ENCODE measurements at places on chromosomes 4 and X. TPM values are rescaled to one million over a fixed set of nuclear protein-coding genes. Genes with fewer than 3 reads are reported as not detected.

DNA sequence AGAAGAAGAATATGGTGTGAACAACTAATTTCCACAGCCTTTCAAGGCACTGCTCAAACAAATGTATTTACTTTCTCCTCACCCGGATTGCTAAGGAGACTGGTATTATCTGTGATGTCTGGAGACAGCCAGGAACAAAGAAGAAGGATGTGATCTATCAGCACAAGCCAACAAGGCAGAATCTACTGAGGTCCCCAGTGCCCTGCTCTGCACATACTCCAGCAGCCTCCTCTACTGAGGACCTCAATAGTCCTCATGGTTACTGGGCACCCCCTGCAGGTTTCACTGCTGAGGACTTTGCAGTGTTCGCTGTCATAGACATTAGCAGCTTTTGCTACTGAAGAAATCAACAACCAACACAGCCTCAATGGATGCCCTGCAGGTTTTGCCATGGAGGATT, 930.1 kb downstream of the ADGRL3 start:
- H3K4me1 ChIP-seq, result no peaks in the 10 kb centered on the region
- no peak for DNase-seq
- no peak overlapping the region for H3K27ac ChIP-seq
- H3K4me3 ChIP-seq, result no peak overlapping the region
- H3K27me3 ChIP-seq, result no peaks in the 10 kb centered on the region
- H3K36me3 ChIP-seq, result no peaks in the 10 kb centered on the region

- H3K36me3 ChIP-seq, result no peaks in the 10 kb centered on the region
- no peak overlapping the region for H3K4me3 ChIP-seq
- H3K27me3 ChIP-seq, result no peaks in the 10 kb centered on the region
- DNase-seq, result no peak
- H3K27ac ChIP-seq, result no peak overlapping the region
- H3K4me1 ChIP-seq, result no peaks in the 10 kb centered on the region
Measured at GRCh38 chr4:7461230-7461629, 26.5 kb upstream of the PSAPL1 start.

GRCh38 chr4:185730387-185730786, 81.6 kb downstream of the SORBS2 start:
- peaks cover 5% of the 10 kb centered on the region for H3K4me1 ChIP-seq
- no peaks in the 10 kb centered on the region for H3K36me3 ChIP-seq
- H3K27me3 ChIP-seq, result peaks cover 7% of the 10 kb centered on the region
- no peak for DNase-seq

DNA sequence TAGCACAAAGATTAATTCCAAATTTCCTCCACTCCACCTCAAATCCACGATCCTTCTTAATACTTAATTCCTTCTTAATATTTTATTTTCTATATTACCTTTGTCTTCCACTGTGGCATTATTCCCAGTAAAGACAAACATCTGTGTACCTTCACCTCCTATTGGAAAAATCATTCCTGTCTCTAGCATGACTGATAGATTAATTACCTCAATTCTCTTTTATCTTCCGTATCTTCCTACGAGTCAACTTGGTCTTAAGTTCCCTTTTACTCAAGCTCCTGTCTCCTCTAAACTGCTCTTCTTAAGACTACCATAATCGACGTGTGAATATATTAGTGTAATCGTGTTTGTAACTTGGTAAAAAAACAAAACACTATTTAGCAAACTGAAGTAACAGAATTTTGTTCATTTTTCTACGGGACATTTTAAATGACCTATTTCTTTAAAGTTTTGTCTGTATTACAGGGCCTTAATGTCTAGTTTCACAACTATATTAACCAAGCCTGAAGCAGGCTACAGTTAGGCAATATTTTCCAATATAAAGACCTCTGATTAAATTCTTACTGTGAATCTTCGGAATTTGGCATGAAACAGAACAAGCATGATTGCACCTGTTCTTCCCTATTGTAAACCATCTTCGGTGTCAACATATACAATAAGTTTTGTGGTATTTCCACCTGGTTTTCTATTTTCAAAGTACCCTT, 1.1 kb upstream of the USP38 start:
- H3K4me1 ChIP-seq, result peaks cover 18% of the 10 kb centered on the region
- peak overlapping the region; percentile 85 for H3K4me3 ChIP-seq
- DNase-seq, result no peak
- peak overlapping the region; percentile 84 for H3K27ac ChIP-seq

DNA sequence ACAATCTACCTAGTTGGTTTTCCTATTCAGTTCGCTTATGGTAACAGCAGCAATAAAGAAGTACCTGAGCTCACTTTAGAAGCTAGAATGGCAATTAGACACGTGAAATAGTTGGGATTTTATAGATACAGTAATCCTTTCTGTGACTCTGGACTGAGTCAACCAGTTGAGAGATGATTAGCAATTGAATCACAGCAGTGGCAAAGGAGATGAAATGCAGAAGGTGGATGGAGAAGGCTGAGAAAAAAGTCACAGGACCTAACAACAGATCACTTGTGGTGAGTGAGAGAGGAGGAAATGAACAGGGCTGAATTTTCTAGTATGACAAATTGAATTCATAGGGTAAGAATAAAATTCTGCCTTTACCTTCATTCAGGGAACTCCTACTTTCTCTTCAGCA, 197.1 kb upstream of the MAGEB18 start:
- H3K27ac ChIP-seq, result no peak overlapping the region
- H3K4me3 ChIP-seq, result no peak overlapping the region
- H3K4me1 ChIP-seq, result no peaks in the 10 kb centered on the region
- no peak for DNase-seq

GRCh38 chr4:139329665-139330200, 27.5 kb upstream of the NDUFC1 start:
- H3K4me1 ChIP-seq, result peaks cover 9% of the 10 kb centered on the region
- H3K27me3 ChIP-seq, result no peaks in the 10 kb centered on the region
- peaks cover 26% of the 10 kb centered on the region for H3K36me3 ChIP-seq

MAP3K15 gene
- total RNA-seq, result not detected

DNA sequence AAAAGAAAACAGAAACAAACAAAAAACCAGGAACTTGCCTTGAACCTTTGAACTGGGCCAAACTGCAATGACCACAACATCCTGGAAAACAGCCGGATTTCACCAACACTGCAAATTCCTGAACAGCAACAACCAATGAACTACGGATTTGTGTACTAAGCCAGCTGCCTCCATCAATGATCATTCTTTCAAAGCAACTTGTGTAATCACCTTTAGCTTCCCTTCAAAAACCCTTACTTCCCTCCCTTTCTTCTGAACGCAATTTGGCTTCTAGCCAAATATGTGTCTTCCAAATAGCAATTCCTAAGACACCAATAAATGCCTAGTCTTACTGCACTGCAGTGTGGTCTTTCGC, 98.5 kb upstream of the FAM47C start:
- no peak overlapping the region for H3K27ac ChIP-seq
- H3K36me3 ChIP-seq, result no peaks in the 10 kb centered on the region
- H3K27me3 ChIP-seq, result no peaks in the 10 kb centered on the region

- no peak overlapping the region for H3K27ac ChIP-seq
- no peaks in the 10 kb centered on the region for H3K4me1 ChIP-seq
- DNase-seq, result no peak
- H3K27me3 ChIP-seq, result no peaks in the 10 kb centered on the region
- H3K4me3 ChIP-seq, result no peak overlapping the region
- H3K36me3 ChIP-seq, result no peaks in the 10 kb centered on the region
Measured at GRCh38 chr4:87275311-87275710, 47.4 kb downstream of the HSD17B13 start.

PFKFB1 gene
- total RNA-seq, result 0.47 TPM

GRCh38 chr4:125225806-125226205, 88.9 kb upstream of the FAT4 start:
- H3K4me1 ChIP-seq, result no peaks in the 10 kb centered on the region
- H3K4me3 ChIP-seq, result no peak overlapping the region
- no peak for DNase-seq
- no peak overlapping the region for H3K27ac ChIP-seq
- H3K27me3 ChIP-seq, result no peaks in the 10 kb centered on the region

- peaks cover 4% of the 10 kb centered on the region for H3K27me3 ChIP-seq
- no peaks in the 10 kb centered on the region for H3K4me1 ChIP-seq
- no peak for DNase-seq
- H3K4me3 ChIP-seq, result no peak overlapping the region
Measured at GRCh38 chr4:147103403-147103946, 157.8 kb upstream of the TTC29 start.

CFI gene
- total RNA-seq, result not detected

UGT8 gene
- 24.0 TPM for total RNA-seq

GRCh38 chrX:154714925-154715324, 36.0 kb downstream of the GAB3 start:
- no peak overlapping the region for H3K27ac ChIP-seq
- peaks cover 28% of the 10 kb centered on the region for H3K4me1 ChIP-seq
- no peaks in the 10 kb centered on the region for H3K36me3 ChIP-seq
- peak; percentile 63 for DNase-seq

CCNB3 gene
- total RNA-seq, result 0.07 TPM

RHOXF1 gene
- not detected for total RNA-seq

TMSB15A gene
- total RNA-seq, result not detected

All from B cell (primary cell).